Activated gamma-delta T cell treated with Interleukin-2 at 50 U/mL for 16 hours (primary cell): ENCODE measurements at places on chromosomes 2 and 18.
A peak's percentile ranks its signal among the peaks of the same experiment; 100 is the strongest.

DNA sequence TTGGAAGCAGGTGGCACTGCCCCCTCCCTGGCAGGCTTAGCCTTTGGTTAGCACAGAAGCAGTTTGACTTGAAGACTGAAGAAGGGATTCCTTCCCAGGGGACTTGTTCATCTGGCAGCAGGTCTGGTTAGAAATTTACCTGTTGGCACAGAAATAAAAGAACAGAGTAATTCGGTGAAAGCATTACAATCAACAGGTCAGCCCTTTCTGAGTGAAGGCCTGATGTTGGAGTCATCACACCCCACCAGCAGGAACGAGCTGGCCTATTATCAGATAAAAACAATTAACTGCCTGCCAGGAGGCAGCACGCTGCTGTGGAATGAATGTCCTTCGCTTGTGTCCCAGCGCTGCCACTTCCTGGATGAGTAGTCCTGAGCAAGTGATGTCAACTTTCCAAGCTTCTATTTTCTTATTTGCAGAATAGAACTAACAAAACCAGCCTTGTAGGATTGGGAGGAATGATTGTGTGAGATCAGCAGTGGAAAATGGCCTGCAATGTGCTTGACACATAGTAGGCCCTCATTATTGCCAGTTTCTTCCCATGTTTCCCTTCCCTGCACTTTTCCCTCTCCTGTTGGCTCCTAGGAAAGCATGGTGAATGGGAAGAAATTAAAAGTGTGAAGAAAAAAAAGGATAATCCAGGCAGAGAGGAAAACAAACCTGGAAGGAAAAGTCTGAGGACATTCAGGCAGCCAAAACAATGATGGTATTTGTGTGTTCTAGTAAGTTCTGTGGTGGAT is 29.0 kb downstream of the LGALSL start:
- no peak for DNase-seq

- DNase-seq = no peak
Observed at GRCh38 chr2:70943205-70943871, 7.6 kb downstream of the ATP6V1B1 start.

DNA sequence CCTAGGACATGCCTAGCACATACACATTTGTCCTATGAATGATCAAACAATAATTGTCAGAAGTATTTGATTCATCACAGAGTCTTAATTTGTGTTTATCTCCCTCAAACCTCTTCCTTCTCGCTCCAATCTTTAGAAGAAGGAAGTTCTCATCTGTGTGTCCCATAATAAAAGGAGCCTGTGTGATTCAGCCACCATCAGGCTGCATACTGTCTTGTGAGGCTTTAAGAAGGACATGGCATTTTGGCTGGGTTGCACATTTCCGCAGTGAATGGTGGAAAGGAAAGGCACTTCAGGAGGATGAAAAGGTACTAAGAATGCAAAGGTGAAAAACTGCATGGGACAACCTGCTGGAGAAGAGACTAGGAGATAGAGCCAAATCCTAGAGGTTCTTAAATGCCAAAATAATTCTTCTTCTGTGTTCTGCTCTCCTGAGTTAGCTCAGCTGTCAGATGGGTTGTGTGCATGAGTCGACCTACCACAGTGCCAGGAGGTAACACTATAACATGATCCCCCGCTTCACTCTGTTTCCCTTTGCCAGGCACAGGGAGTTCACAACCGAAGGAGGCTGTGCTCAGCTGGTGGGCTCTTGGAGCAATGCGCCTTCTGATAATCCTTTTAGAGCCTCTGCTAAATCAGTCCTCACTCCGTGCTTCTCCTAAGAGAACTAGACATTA is 120.1 kb downstream of the IRS1 start:
- DNase-seq = no peak

GRCh38 chr18:78688249-78688648 is 291.4 kb upstream of the SALL3 start:
- DNase-seq = no peak

GRCh38 chr2:151627353-151627752 is 106.9 kb downstream of the NEB start:
- no peak for DNase-seq

DNA sequence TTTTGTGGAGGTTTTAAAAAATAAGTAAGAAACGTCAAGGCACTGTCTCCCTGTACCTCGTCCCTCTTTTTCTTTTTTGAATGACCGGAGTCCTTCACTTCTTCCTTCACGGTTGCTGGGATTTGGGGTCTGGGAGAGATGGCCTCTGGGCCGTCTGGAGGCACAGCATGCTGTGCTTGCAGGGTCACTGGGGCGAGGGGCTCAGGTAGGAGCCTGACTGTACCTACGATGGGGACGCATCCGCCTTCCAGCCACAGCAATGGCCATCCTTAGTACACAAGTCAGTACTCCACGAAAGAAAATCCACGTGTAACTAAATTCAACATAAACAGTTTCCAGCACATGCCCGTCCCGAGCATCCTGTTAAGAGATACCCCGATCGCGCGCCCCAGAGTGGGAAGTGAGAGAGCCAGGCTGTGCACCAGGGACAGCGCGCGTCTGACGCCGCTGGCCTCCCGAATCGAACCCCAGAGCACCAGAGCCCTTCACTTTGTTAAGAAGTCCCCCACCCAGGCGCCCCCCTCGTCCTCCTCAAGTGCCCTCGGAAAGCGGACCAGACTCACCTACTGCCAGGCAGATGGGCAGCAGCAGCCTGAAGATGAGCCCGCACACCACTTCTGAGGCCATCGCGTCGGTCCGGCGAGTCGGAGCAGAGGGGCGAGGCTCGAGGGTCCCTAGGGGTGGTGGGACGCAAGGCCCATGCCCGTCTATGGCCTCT is 1.2 kb downstream of the PIEZO2 start:
- no peak for DNase-seq

GRCh38 chr2:187586011-187586641 is 31.9 kb upstream of the TFPI start:
- no peak for DNase-seq

- no peak for DNase-seq
Observed at GRCh38 chr2:134683561-134684112, 35.2 kb downstream of the TMEM163 start.

DNA sequence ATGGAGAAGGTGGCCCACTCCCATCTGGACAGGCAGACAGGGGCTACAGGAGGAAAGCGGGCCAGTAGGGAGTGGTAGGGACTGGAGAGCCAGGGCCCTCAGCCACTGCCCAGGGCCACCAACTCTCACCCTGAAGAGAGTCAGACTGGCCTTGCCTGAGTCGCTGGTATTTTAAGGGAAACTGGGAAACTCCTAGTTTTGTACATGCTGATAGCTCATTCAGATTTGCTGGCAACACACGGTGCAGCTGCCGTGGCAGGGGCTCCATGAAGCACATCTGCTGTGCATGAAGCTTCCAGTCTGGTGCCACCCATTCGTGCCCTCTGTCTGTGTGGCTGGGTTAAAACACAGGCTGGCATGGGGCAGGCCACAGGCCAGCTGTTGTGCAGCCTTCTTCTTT is 137.3 kb upstream of the GLI2 start:
- DNase-seq = no peak

DNA sequence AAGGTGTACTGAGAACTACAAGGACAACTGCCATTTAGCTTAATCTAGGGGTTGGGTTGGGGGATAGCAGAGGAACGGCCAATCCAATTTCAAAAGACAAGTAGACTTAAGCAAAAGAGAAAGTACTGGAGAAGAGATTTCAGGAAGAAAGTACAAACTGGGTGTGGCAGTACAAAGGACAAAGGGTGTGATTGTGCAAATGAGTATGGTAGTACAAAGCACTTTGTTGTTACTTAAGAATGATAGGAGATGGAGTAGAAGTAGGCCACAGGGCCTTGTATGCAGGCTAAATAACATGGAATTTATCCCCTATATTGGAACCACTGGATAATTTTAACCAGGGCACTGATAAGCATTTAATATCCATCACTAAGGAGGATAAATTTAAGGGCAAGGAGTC is 4.7 kb upstream of the ORC2 start:
- DNase-seq = no peak

- DNase-seq = no peak
Observed at GRCh38 chr2:42169874-42170521, 845 bp downstream of the EML4 start.

- DNase-seq = no peak
Observed at GRCh38 chr2:240182476-240182875, 42.0 kb upstream of the OTOS start.

DNA sequence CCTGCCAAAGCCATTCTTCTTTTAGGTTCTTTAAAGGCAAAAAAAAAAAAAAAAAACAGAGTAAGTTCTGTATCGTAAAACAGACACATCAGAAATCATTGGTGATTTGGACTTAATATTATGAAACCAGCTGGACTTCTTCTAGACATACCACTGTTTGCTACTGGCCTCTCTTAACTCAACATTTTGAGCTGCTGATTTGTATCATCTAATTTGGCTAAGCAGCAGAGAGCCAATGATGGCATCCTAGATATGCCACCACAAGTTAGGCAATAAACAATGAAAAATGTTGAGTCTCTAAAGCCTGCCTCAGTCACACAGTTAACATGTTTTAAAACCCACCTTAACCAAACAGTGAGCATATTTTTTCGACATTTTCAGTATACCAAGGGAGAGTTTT is 1034.3 kb upstream of the NXPH2 start:
- no peak for DNase-seq

- DNase-seq = peak; percentile 33
Observed at GRCh38 chr18:62716619-62717168, 1.4 kb downstream of the PHLPP1 start.

DNA sequence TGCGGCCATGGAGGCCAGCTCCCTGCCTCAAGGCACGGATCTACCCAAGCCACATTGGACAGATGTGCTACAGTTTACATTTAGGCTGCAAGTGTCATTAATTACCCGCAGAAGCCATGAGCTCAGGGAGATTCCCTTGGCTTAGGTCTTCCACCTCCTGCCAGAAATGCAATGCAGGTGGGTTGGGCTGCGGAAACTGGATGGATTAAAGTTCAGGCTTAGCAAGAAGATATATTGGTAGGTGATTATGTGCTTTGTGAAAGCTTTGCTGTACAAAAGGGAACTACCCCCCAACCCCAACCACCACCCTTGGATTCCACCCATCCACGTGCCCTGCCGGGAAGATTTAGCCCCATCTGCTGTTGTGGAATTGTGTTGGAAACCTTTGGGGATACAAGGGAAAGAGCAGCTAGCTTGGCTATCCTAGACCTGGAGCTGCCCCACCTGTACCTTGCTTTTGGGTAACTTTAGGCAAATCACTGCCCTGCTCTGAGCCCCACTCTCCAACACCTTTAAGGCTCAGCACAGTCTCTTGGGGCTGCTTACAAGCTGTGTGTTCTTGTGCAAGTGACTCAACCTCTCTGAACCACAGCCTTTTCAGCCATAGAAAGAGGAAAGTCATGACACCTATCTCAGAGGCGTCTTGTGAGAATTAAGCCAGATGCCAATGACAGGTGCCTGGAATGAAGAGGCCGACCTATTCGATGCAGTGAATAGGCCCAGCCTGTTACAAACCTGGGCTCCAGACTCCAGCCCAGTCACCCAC is 141.6 kb upstream of the GLI2 start:
- no peak for DNase-seq

GRCh38 chr2:49860170-49860569 is 705.9 kb upstream of the FSHR start:
- DNase-seq = no peak

GRCh38 chr2:156430236-156430979 is 5.8 kb upstream of the GPD2 start:
- DNase-seq = no peak

GRCh38 chr2:117190856-117191559 is 623.5 kb upstream of the DDX18 start:
- DNase-seq = no peak
